Mammary epithelial cell (primary cell): ENCODE measurements at places on chromosomes 7 and 10.

DNA sequence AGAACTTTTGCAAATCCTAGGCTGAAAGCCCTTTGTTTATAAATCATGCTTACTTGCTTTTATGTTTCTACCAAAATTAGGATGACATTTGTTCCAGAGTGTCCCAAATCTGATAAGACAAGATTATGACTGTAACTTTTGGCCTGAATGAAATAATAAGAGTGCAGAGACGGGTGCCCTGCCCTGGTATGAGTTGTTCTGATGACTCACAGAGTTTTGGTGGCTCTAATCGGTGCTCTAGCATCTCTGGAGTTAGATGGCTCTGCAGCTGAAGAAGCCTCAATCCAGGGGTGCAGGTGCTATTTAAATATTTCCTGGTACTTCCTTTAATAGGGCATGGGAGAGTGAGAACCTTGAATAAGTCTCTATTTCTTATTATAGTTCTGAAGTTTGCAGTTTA, 102.2 kb upstream of the ELMO1 start:
- no peak for DNase-seq

DNA sequence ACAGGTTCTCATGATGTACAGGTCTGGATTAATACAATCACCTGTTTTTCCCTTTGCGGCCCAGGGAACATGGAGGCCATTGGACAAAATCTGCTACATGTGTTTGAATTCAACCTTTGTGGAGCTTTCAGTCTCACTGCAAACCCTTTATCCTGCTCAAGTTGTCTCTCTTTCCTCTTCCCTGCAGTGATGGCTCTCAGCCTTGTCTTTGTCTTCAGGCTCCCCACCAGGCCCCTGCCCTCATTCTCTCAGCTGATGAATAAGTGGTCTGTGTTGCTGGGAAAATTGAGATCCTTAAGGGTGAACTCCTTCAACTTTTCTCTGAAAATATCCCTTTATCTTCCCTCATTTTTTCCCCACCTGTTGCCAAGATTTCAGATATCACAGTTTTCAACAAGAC, 791.2 kb downstream of the GRID1 start:
- DNase-seq: no peak

- DNase-seq: no peak
These were observed 148.7 kb downstream of the ZMYND11 start for GRCh38 chr10:283916-284356.

DNA sequence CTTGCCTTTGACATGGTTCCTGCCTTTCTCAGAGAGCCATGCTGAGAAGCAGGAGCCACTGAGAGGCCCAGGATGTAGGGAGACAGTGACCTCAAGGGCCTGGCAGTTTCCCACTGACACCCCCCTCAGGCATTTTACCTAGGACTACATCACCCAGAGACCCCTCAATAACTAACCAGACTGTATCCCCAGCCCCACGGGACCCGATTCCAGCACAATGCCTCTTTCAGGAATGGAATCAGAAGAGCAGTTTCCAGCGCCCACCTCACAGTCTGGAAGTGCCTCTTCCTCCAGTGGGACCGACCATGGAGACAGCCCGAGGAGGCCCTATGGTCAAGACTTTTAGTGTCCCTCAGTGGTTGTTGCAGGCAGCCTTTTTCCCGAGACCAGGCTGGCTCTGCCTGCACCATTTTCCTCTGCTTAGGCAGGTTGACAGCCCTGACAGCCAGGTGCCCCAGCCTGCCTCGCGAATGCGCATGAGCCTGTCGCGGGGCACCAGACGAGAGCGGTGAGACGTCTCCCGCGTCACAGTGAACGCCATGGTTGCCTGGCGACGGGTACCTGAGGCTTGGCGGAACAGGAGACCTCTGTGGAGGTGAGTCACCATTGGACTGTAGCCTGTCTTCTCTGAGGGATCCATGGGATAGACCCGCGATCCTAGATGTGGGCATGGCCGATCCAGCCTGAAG, 28.4 kb upstream of the ZNF273 start:
- no peak for DNase-seq
